ENCODE measurements at places on chromosomes 4 and X. TPM values are rescaled to one million over a fixed set of nuclear protein-coding genes. Genes with fewer than 3 reads are reported as not detected.
A peak's percentile ranks its signal among the peaks of the same experiment; 100 is the strongest.

DNA sequence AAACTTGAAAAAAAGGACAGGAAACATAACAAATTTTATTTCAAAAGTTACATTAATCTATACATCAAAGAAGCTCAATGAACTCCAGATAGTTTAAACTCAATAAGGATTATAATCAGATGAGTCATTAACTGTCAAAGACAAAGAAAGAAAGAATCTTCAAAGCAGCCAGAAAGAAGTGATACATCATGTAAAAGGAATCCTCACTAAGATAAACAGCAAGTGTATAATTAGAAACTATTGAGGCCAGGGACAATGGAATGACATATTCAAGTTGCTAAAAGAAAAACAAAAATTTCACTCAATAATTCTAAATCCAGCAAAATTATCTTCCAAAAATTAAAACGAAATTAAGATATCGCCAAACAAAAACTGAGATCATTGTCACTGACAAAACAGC lies 161.6 kb upstream of the NWD2 start:
- no peak for DNase-seq

GRCh38 chr4:145540235-145540634 lies 58.6 kb downstream of the SMAD1 start:
- DNase-seq = no peak

DNA sequence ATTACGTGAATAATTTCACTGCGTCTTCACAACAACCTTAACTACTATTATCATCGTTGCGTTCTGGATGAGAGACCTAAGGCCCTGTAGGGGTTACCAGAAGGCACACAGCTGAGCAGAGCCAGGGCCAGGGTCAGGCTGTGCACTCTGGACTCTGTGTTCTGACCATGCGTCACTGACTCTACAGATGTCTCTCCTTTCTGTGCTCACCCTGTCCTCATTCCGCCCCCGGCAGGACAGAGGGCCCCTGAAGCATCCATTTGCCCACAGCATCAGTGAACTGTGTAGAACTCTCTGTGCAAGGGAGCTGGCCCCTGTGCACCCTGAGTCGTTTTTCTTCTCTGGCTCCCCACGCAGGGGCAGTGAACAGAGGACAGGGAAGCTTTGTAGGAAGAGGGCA lies 21.3 kb downstream of the GPKOW start:
- no peak for DNase-seq

DNA sequence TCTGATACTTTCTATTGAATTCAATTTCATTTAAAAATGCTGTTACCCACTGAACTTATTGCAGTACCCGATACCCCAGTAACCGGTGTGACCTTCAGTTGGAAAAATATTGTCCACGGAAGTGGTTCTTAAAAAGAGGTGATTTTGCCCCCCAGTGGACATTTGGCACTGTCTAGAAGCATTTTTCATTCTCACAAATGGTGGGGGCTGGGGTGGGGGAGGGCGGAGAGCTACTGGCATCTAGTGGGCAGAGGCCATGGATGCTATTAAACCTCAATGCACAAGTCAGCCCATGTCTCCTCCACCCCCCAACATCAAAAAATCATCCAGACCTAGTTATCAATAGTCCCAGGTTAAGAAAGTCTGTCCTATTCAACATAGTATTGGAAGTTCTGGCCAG lies 19.6 kb upstream of the CHM start:
- no peak for DNase-seq

DNA sequence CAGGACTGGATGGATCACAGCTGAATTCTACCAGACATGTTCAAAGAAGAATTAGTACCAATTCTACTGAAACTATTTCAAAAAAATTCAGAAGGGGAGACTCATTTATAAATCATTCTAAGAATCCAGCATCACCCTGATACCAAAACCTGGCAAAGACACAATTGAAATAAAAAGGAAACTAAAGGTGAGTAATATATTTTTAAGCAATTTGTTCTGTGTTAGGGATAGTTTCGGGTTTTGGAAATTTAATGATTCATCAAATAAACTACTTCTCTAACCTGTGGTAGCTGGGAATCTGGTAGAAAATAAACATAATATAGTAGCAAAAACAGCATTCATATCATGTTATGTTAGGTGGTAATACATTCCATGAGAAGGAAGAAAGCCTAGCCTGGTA lies 662.2 kb upstream of the BOD1L1 start:
- DNase-seq = no peak

DNA sequence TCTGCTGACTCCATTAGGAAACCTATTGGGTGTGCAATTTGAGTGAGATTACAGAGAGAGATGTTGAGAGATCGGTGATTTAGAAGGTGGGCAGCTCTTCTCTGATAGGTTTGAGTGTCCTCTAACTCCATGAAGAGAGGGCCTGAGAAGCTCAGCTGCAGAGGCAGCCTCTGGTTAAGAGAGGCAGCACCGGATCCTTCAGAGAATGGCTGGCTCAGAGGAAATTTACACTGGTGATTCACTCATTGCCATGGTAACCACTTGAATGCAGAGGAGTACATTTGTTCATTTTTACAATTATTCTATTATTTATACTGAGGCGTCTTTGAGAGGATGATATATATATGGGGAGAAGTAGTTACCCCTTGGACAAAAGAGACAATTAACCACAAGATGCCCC lies 171.7 kb downstream of the PDGFRA start:
- peak; percentile 65 for DNase-seq

- DNase-seq = no peak
Observed at GRCh38 chr4:114310296-114310925, 288.2 kb upstream of the UGT8 start.

DNA sequence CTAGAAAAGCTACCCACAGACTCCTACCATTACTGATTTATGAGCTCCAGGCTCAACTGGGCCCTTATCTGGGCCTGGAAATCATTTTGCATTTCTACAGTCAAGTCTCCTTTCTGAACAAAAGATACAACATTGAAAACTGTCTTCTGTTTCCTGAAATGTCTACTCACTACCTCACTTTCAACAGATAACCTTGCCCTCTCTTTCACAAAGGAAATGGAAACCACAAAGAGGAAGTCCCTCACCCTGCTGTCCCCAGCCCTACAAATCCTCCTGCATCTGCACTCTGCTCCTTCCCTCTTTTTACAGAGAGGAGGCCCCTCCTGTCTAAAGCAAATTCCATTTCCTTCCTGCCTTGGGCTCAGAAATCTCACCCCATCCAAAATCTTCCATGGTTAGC lies 24.8 kb upstream of the CYBB start:
- no peak for DNase-seq

GRCh38 chr4:153116291-153116680 lies 88.0 kb upstream of the TRIM2 start:
- no peak for DNase-seq

DNA sequence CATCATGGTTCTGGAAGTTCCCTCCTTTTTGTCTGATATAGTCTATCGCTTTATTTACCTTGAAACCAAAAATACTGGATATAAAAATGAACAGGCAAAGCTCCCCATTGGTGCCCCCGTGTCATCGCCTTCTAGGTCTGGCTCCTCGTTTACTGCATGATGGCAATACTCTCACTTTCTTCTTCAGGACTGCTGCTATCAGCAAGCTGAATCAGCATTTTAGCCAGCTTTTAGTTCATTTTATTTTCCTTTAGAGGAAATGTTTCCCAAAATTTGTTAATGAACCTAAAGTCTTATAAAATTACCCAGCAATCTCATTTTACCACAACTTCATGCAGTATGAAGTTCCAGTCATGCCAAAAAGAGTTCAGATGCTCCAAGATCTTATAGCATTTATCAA lies 80.5 kb downstream of the ZIC3 start:
- no peak for DNase-seq

DNA sequence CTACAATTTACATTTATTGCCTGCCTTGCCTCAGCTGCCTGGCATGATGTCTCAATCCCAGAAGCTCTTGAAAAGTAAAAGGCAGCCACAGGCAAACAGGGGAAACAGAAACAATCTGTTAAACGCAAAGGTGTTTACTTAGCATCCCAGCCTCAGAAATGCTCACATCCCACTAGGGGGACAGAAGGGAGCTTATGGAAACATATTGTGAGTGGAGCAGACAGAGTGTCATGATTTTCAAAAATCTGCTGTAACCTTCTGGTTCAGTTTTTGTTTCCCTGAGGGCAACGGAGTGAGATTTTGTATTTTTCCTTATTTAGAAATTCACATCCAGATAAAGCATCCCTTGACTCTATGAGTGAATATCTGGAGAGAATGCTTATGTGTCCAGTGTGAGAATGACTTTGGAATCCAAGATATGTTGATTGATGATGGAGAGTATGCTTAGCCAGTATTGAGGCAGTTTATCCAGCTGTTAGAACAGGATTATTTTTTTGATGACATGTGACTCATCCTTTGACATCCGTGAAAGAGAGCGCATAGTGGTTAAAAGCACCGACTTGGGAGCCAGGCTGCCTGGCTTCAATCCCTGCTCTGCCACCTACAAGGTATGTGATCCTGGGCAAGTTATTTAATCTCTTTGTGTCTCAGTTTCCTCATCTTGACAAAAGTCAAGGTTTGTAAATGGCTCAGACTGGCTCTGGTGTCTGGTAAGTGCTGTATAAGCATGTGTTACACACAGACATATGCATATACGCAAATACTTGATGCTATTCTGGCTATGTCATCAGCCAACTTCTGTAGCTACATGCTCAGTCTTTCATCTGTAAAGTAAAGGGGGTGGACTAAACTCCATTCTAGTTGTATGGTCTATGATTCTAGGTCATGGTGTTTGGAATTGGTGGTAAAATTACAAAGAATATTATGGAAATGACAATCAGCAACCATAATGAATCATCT lies 381.2 kb downstream of the RAPGEF2 start:
- DNase-seq = no peak

- no peak for DNase-seq
Observed at GRCh38 chr4:24145591-24145990, 255.7 kb upstream of the PPARGC1A start.

- DNase-seq = no peak
Observed at GRCh38 chr4:159503236-159504008, 400.5 kb downstream of the RAPGEF2 start.

GRCh38 chr4:24915121-24915922 lies 2.5 kb upstream of the CCDC149 start:
- no peak for DNase-seq

- peak; percentile 28 for DNase-seq
Observed at GRCh38 chr4:37928426-37929416, 31.5 kb upstream of the PTTG2 start.

- no peak for DNase-seq
Observed at GRCh38 chrX:129590596-129590995, 50.5 kb downstream of the OCRL start.

DNA sequence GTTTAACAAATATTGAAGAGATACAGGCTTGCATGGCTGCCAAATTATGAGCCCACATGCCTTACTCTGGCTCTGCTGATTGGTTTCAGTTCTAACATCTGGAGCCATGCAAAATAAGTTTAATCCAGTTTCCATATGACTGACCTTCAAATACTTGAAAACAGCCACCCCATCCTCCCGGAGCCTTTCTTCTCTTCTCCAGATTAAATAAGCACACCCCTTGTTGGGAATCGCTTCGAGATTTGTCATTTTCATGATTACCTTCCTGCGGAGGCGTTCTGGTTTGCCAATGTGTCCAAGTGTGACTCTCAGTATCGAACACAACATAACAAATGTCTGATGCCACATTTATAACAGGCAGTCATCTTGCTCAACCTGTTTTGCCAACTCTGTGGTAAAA lies 101.6 kb upstream of the JADE1 start:
- peak; percentile 41 for DNase-seq

- no peak for DNase-seq
Observed at GRCh38 chr4:173669460-173670179, 139.6 kb upstream of the HAND2 start.

- no peak for DNase-seq
Observed at GRCh38 chr4:106245176-106245575, 70.8 kb downstream of the TBCK start.

DNA sequence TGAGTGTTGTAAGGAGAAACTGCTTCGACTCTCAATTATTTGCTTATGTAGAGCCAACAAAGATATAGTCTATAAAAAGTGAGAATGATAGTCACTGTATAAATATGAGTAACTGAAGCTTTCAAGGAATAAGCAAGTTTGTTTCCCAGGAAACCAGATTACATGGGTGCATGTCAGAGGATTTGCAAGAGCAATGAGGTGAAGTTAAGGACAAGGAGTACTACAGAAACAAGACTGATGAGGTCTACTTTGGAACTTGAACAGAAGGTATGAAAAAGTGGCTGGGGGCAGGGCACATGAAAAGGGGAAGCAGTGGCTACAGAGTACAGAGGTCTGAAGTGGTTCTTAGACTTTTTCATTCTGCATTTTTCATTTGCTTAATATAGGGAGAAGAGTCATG lies 321.0 kb upstream of the CXXC4 start:
- DNase-seq = no peak

EIF4E gene
- total RNA-seq = 236 TPM

NLGN4X gene
- total RNA-seq = not detected

PAGE4 gene
- not detected for total RNA-seq

STAP1 gene
- not detected for total RNA-seq

CT55 gene
- total RNA-seq = not detected

ZNF674 gene
- total RNA-seq = 5.5 TPM

RASGEF1B gene
- total RNA-seq = 0.53 TPM

All from MG63 (cell line).